ENCODE measurements at places on chromosomes 3 and 15.

DNA sequence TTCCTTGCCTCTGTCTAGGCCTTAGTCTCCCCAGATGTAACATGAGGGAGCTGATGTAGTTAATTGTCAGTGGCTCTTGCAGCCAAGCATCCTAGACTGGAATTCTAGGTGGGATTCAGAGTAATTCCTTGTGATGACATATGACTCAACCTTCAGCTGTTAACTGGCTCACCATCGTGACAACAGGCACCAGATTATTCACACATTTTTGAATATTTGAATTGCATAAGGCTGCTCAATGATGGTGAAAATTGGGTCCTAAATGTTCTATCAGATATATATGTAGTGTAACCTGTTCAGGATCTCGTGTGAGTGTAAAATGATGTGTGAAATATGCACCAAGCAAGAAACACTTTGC is 405.1 kb downstream of the LPP start:
- no peak for DNase-seq

- no peak for DNase-seq
Observed at GRCh38 chr3:85808755-85809154, 850.0 kb downstream of the CADM2 start.

- DNase-seq: no peak
Observed at GRCh38 chr3:161275919-161276318, 54.8 kb downstream of the NMD3 start.

GRCh38 chr15:101037090-101037830 is 118.1 kb downstream of the LRRK1 start:
- no peak for DNase-seq

DNA sequence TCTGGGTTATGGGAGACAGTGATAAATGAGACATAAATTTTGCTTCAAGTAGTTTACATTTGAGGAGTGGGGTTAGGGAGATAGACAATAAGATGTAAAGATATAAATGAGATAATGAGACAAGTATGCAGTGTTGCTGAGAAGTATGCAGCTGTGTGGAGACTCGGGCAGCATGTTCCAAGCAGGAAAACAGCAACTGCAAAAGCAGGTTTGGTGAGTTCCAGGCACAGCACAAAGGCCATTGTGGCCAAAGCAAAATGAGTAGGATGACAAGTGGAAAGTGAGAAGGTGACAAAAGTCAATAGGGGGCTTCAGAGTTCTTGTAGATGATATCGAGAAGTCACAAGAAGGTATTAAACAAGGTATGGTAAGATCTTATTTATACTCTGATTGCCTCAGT is 259.1 kb upstream of the PEX5L start:
- peak; percentile 59 for DNase-seq

DNA sequence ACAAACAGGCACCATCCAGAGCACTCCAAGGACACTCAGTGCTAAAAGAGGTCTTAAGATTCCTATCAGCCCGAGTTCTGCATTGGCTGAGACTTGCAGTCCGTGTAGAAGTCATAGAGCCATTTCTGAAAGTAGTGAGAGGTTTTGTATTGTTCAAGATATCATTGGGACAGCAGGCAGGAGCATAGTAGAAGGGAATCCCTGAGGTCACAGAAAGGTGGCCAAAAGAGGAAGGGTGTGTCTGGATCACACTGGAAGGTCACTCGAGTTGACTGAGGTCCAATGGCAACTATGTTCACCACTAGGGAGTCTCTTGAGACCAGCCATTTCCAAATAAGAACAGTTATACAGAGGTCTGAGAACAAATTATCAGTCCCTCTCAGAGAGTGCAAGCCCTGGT is 468.3 kb downstream of the EPHB1 start:
- DNase-seq: no peak

GRCh38 chr15:72227192-72227586 is 3.8 kb downstream of the PKM start:
- DNase-seq: peak; percentile 16

GRCh38 chr3:47849699-47850563 is 47.0 kb downstream of the DHX30 start:
- peak; percentile 35 for DNase-seq

DNA sequence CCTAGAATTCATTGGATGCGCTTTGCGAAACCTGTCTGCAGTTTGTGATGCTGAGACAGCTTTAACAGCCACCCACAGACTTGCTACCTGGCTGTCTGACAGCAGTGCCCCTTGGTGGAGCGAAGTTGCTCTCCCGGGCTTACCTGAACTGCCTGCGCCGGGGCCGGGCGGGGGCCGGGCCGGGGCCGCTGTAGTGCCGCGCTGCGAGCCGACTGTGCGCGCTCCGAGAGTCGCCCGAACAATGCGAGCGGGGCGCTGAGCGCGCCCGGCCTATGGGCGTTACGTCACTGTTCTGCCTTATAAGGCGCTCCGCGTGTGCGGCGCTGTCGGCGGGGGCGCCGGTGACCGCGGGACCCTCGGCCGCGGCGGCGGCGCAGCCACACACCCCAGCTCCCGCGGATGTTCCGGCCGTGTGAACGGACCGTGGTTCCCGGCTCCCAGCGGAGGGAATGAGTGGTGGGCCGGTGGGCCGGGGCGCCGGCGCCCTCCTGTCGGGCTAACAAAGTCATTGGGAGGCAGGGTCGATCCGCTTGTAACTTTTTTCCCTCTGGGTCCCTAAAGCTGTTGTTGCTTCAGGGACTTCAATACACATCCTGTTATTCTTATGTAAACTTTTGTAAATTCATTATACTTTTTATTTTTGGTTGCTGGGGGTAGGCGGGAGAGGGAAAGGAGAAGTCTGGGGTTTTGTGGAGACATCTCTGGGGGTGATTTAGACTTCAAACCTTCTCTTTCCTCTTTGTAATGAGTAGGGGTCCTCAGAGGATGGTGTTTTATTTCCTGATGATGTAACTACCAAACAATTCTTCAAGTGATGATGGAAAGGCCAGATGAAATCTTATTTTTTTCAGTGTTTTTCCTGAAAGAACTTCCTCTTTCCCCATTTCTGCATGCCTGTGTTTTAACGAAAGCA is 58.5 kb downstream of the CMSS1 start:
- peak; percentile 95 for DNase-seq

DNA sequence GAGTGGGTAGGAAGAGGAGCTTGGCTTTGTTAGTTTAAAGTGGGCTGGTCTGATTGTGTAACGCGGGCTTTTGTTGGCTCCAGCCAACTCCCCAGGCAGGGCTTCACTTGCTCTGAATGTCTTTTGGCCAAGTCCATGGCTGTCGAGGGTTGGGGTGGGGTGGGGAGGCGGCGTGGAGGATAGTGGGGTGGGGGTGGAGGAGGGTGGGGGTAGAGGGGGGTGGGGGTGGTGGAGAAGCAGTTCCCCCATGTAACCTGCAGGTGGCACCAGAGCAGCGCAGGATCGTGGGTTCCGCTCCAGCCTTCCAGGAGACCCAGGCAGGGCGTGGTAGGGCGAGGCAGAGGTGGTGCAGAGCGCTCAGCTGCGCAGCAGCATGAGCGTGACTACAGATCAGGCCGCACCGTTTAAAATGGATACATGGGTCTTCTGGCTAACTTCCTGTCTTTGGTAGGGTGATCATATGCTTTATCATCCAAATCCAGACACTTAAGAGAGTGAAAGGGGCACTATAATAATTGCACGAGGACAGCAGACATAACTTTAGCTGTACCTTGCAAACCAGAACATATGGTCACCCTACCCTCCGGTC is 28.3 kb downstream of the GOLGA6A start:
- peak; percentile 65 for DNase-seq

DNA sequence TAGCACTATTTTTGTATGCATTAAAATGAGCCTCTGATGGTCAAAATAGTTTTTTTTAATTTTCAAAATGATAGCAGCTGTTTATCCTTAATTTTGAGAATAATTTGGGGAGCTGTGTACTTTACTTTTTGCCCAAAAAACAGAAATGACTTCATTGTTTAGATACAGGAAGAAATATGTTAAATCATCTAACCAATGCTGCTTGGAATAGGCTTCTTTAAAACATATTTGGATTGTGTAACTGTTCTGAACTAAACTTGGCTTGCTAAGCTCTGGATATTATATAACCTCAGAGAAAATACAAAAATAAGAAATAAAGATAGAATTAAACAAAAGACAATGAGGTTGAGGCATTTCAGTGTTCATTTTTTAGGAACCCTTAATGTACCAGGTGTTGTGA is 119.3 kb downstream of the SERPINI1 start:
- no peak for DNase-seq

DNA sequence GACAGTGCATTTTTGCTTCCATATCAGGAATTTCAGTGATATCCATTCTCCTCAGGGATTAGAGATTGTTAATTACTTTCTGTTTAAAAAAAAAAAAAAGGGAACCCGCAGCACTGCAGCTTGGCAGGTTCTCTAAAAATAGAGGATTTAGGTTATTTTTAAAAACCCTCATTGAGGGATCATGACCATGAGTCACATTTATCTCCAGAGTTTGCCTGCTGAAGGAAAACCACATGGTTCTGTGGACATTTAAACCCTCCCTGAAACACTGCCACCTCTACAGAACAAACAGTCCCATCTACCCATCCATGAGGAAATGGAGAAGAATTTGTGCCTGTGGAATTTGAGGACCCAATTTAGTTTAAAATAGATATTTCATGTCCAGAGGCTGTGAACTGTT is 66.2 kb upstream of the UBE2E1 start:
- DNase-seq: no peak

DNA sequence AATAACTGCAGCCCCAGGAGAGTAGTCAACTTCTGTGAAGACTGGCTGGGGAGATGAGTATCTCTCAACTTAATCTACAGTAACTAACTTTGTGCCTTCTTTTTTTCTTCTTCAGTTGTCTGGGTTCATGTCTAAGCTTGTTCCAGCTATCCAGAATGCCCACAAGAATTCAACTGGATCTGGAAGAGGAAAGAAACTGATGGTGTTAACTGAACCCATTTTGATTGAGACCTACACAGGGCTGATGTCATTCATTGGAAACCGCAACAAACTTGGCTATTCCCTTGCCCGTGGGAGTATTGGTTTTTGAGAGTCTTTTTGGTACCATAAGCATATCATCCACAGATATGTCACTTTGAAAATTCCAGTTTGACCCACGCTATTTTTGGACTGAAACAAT is 148.7 kb downstream of the TPRG1 start:
- no peak for DNase-seq

- no peak for DNase-seq
Observed at GRCh38 chr3:141949399-141949798, 73.0 kb downstream of the ATP1B3 start.

GRCh38 chr3:178474526-178474925 is 61.7 kb upstream of the KCNMB2 start:
- no peak for DNase-seq

DNA sequence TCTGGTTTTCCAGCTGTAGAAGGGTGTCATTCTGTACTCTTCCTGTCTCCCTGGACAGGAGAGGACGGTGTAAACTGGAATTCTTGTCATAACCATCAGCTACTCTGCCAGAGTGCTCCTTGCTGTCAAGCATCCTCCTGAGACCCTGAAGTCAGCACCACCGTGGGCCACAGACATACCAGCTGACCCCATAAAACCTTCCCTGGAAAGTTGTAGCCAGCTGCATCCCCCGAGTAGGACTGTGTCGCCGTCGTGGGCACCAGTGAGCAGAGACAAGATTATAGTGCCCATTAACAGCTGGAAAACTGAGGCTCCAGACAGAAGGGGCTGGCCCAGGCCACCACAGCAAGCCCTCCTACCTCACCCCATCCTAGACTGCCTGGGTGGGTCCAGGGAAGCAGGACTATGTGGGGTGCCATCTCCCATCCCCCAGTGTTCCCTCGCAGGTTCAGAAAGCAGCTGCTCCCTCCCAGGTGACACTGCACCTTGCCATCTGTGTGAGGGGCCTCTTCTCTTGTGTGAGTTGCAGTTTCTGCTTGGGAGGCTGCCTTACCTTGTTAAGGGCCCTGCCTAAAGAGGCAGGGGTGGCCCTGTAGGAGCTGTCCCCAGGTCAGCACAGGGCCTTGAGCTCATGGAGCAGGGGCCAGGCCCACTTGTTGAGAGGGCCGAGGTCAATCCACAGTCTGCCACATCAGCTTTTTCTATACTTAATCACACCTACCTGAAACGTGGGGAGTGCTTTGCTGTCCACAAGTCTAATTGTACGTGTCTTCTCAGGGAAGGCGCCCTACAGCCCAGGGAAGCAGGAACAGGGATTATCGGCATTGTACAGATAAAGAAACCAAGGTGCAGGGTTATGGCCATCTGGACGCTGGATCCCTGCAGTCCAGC is 191.9 kb upstream of the LINGO1 start:
- no peak for DNase-seq

- DNase-seq: no peak
Observed at GRCh38 chr3:72258361-72259141, 473.6 kb upstream of the PROK2 start.

GRCh38 chr15:54208786-54209185 is 230.5 kb downstream of the UNC13C start:
- no peak for DNase-seq

- DNase-seq: no peak
Observed at GRCh38 chr3:194389269-194389668, 9.8 kb downstream of the GP5 start.

- peak; percentile 28 for DNase-seq
Observed at GRCh38 chr3:38267662-38268061, 2.0 kb downstream of the SLC22A13 start.

- no peak for DNase-seq
Observed at GRCh38 chr3:169842960-169843359, 26.8 kb downstream of the LRRC31 start.

DNA sequence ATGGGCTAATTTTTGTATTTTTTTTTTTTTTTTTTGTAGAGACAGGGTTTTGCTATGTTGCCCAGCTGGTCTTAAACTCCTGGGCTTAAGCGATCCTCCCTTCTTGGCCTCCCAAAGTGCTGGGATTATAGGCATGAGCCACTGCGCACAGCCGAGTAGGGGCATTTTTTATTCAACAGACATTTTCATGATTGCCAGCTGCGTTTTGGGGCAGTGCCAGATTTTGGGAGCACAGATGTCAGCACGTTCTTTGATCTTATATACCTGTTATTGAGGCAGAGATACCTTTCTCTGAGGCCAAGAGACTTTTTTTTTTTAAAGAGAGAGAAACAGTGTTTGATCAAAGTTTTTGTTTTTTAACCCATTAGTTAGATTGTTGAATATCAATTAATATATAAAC is 16.8 kb downstream of the NEO1 start:
- no peak for DNase-seq

DNA sequence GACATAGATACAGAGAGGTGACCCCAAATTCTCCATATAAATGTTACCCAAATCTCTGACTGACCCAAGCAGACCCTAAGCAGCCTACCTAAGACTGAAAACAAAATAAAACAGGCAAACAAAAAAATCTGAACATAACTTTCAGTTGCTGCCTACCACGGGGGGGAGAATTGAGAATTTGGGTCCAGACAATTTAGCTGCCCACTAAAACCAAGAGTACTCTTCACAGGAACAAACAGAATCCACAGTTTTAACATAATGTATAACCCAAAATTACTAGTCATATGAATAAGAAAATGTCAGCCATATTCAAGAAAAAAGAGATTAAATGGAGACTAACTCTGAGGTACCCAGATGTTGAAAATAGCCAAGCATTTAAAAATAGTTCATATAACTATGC is 44.4 kb downstream of the SRPRB start:
- no peak for DNase-seq

DNA sequence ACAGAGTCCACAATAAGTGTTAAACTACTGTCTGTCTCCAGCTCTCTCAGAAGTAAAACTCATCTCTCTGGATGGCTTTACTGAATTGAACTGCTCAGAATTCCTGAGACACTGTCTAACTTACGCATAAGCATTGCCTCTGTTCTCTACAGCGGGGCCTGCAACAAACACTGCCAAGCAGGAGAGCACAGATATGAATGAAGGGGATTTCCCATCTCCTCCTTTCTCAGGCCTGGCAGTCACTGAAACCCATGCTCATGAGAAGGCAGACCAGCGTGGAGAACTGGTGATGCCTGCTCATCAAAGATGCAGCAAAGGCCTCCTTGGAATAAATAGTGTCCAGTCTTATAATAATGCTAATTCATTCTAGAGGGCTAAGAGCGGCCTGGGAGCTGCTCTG is 10.3 kb downstream of the RASGRP1 start:
- DNase-seq: no peak

All from mesendoderm (in vitro differentiated cells).